ENCODE measurements at places on chromosomes 7 and 10. TPM values are rescaled to one million over a fixed set of nuclear protein-coding genes. Genes with fewer than 3 reads are reported as not detected.
A peak's percentile ranks its signal among the peaks of the same experiment; 100 is the strongest.

DNA sequence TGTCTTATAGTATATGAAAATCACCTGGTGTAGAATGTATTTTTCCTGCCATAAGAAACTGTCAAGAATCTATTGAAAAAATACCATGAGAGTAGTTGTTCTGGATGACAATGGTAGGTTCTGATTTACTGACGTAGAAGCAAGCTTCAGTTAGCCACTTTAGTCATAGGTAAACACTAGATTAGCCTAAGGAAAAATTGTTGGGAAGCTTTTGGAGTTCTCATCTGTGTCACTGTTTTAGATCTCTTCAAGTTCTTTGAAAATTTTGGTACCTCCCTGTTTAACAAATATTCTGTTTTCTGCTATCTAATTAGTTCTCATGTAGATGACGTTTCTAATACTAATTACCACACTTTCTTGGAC lies 131.8 kb downstream of the ADK start:
- H3K4me3 ChIP-seq, result no peak overlapping the region
- peaks cover 21% of the 10 kb centered on the region for H3K36me3 ChIP-seq
- no peak for DNase-seq
- no peak overlapping the region for H3K27ac ChIP-seq
- H3K27me3 ChIP-seq, result no peaks in the 10 kb centered on the region

TMEM196 gene
- not detected for total RNA-seq

DNA sequence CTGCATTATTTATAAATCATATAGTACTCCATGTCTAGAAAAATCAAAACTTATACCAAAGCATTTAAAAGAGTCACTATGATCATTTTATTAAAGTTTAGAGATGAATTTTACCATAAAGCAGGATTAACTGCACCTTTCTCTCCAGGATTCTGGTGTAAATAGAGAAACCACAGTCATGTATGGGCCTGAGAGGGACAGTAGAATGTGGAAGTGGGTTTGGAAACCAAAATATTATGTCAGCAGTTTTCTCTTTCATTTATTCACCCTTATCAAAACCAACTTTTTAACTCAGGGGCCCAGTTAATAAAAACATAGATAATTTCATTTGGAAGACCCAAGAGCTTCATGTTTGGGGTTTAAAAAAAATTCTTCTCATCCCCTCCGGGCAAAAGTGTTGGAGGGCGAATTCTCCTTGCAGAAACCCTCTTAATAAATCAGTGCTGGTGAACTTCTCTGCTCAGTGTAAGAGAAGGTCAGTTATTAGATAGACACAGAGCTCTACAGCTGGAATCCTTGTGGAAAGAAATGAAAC lies 266.2 kb downstream of the CREB5 start:
- no peaks in the 10 kb centered on the region for H3K36me3 ChIP-seq
- H3K4me1 ChIP-seq, result no peaks in the 10 kb centered on the region
- no peak overlapping the region for H3K4me3 ChIP-seq
- DNase-seq, result no peak
- no peak overlapping the region for H3K27ac ChIP-seq
- H3K27me3 ChIP-seq, result peaks cover 6% of the 10 kb centered on the region

EN2 gene
- not detected for total RNA-seq

- no peak overlapping the region for H3K27ac ChIP-seq
- H3K4me3 ChIP-seq, result no peak overlapping the region
- H3K27me3 ChIP-seq, result no peaks in the 10 kb centered on the region
- H3K4me1 ChIP-seq, result peaks cover 32% of the 10 kb centered on the region
- H3K36me3 ChIP-seq, result no peaks in the 10 kb centered on the region
- DNase-seq, result no peak
These were observed 35.4 kb downstream of the ADAP1 start for GRCh38 chr7:919114-919442.

GRCh38 chr10:6581778-6582228 lies 1.7 kb upstream of the PRKCQ start:
- DNase-seq, result peak; percentile 64
- peak overlapping the region; percentile 99 for H3K27ac ChIP-seq
- H3K4me3 ChIP-seq, result peak overlapping the region; percentile 92
- H3K4me1 ChIP-seq, result peaks cover 37% of the 10 kb centered on the region
- no peaks in the 10 kb centered on the region for H3K27me3 ChIP-seq
- H3K36me3 ChIP-seq, result peaks cover 72% of the 10 kb centered on the region

DNA sequence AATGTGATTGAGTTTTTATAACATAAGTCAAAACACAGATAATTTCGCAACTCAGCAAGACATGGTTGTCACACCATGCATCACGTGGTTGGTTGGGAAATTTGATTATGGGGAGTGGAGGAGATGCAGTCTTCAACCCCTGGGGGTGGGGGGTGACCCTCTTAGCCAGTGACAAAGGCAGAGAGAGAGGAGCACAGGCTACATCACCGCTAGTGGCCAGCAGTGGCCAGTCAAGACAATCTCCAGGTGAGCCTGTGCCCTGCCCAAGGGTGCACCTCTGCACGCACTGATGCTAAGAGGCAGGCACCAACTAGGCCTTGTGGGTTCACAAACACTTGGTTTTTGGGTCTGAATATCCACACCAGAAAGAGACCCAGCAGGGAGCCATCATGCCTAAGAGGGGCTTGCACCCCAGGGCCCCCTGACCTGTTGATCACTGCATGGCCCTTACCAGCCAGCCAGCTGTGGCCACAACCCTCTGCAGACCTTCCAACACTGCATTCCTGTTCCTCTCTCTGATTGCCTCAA lies 244.4 kb downstream of the FANK1 start:
- no peak overlapping the region for H3K27ac ChIP-seq
- DNase-seq, result no peak
- no peak overlapping the region for H3K4me3 ChIP-seq
- no peaks in the 10 kb centered on the region for H3K36me3 ChIP-seq

AGR2 gene
- not detected for total RNA-seq

TEX47 gene
- not detected for total RNA-seq

DNA sequence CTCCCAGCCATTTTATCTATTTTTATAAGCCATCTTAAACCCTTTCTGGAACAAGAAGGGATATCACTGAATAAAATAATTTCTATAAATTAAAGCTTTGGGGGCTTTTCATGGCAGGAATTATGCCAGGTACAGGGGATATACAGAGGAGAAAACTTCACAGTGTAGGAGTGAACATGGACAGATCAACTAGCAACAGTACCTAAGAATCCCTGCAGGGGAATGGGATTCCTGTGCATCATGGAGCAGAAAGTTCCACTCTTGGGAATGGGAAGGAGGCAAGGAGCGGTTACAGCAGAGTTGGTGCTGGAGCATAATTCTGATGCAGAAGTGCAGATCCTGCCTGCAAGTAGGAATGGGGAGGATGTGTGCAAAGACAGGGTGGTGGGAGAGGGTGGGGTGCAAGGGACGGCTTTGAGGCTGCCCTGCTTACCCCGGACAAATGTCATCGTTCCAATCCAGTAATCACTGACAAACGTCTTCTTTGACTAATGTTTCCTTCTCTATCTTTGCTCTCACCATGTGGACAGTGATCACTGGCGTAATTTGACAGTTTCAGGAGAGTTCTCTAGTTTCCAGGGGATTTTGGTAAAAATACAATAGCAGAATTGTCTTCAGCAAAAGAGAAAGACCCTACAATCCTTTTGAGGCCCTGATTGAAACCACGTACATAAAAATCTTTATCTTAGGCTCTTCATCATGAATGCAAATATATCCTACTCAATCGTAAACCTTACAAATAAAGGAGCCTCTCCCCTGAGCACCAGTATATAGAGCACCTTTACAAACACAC lies 196.7 kb downstream of the HECW1 start:
- no peak for DNase-seq
- H3K4me1 ChIP-seq, result peaks cover 21% of the 10 kb centered on the region
- H3K27me3 ChIP-seq, result no peaks in the 10 kb centered on the region
- H3K27ac ChIP-seq, result no peak overlapping the region
- H3K4me3 ChIP-seq, result no peak overlapping the region

- peaks cover 9% of the 10 kb centered on the region for H3K27me3 ChIP-seq
- no peak overlapping the region for H3K27ac ChIP-seq
- H3K36me3 ChIP-seq, result no peaks in the 10 kb centered on the region
- no peak for DNase-seq
These were observed 525.0 kb upstream of the NRP1 start for GRCh38 chr10:33859319-33860022.

DNA sequence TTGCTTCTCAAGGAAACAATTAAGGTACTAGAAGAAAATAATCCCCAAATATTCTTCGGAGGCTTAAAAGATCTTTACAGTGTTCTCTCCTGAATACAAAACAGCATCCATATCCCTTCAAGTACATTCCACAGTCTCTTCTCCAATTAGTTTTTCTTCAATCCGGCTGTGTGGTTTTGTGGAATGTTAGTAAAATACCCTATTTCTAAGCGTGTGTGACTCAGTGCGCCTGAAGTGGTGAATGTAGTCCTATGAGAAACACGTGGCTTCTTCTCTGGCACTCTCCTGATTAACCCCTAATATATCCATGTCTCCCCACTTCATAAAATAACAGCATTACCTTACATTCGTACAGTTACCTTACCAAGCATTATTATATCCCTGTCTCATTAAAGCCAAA lies 570.2 kb downstream of the ARL4A start:
- peaks cover 7% of the 10 kb centered on the region for H3K27me3 ChIP-seq
- no peak overlapping the region for H3K4me3 ChIP-seq
- no peaks in the 10 kb centered on the region for H3K36me3 ChIP-seq
- no peak for DNase-seq

DNA sequence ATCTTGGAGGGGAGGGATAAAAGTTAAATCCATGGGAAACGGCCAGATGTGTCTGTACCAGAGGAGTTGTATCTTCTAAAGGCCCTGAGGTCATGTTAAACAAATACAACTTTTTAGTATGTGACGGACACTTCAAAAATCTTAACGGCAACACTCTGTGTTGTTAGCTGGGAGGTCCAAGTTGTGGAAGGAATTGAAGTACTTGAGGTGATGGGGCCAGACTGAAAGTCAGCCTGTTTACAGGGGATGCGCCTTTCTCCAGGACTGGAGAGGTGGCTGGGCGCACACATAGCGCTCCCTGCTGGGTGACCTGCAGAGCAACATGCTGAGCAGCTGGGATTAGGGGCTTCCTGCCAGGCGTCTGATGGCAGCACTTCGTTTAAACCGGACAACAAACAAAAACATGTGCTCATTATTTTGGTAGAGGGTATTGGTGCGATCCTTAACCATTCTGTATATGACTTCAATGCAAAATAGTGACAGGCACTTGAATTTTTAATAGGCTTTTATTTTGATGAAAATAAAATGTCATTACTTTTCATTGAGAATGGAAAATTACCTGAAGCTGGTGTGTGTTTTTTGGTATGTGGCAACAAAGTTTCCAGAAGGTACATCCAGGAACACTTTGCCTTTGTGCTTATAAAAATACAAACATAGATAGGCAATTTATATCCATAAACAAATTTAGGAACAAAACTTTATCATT lies 198.2 kb downstream of the MLLT10 start:
- H3K4me1 ChIP-seq, result peaks cover 25% of the 10 kb centered on the region
- H3K36me3 ChIP-seq, result peaks cover 21% of the 10 kb centered on the region
- no peaks in the 10 kb centered on the region for H3K27me3 ChIP-seq
- peak; percentile 61 for DNase-seq

PHYHIPL gene
- not detected for total RNA-seq

- H3K27ac ChIP-seq, result no peak overlapping the region
- H3K27me3 ChIP-seq, result no peaks in the 10 kb centered on the region
- no peak overlapping the region for H3K4me3 ChIP-seq
- no peaks in the 10 kb centered on the region for H3K36me3 ChIP-seq
- DNase-seq, result no peak
These were observed 652.2 kb upstream of the KCND2 start for GRCh38 chr7:119620769-119621168.

PRSS58 gene
- total RNA-seq, result not detected

GRCh38 chr10:56329961-56330360 lies 31.1 kb downstream of the ZWINT start:
- H3K4me1 ChIP-seq, result no peaks in the 10 kb centered on the region
- no peaks in the 10 kb centered on the region for H3K27me3 ChIP-seq
- no peaks in the 10 kb centered on the region for H3K36me3 ChIP-seq
- no peak overlapping the region for H3K4me3 ChIP-seq
- DNase-seq, result no peak

GRCh38 chr10:72260239-72260975 lies 13.3 kb upstream of the DDIT4 start:
- H3K4me1 ChIP-seq, result peaks cover 69% of the 10 kb centered on the region
- H3K4me3 ChIP-seq, result peak overlapping the region; percentile 81
- H3K27me3 ChIP-seq, result no peaks in the 10 kb centered on the region
- peak overlapping the region; percentile 99 for H3K27ac ChIP-seq
- peak; percentile 94 for DNase-seq

NPSR1 gene
- total RNA-seq, result not detected

DNA sequence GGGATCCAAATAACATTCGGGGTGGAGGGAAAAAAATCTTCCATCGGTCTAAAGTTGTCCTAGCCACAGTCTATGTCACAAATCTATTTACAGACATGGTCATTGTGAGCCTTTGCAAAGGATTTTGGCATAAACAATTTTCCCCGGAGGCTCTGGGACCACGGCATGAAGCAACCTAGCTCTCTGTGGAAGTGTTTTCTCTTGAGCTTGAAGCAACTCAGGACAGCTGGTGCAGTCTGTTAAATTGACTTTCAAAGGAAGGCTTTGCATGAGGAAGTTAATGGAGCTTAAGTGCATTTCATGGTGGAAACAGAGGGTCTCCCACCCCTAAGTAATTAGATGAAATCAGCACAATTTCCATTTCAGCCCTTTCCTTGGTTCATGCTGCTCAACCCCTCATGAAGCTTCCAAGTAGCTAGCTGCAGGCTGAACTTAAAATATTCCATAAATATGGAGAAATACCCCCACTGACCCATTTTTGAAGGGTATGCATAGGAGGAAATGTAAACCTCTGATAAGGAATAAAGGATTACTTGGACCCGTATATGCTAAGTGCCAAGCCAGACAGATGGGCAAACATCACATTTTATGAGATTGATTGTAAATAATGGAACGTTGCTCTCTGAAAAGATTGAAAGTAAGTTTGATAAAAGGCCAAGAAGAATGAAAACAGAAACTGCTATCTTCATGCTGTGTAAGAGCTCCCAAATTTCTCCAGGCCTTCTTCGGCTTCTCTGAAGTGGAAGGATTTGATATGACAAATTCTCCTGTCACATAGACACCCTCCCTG lies 39.9 kb downstream of the CCDC3 start:
- no peak overlapping the region for H3K27ac ChIP-seq
- H3K4me3 ChIP-seq, result no peak overlapping the region
- H3K27me3 ChIP-seq, result peaks cover 6% of the 10 kb centered on the region
- H3K36me3 ChIP-seq, result no peaks in the 10 kb centered on the region
- H3K4me1 ChIP-seq, result no peaks in the 10 kb centered on the region

GSAP gene
- total RNA-seq, result 1.1 TPM

DNA sequence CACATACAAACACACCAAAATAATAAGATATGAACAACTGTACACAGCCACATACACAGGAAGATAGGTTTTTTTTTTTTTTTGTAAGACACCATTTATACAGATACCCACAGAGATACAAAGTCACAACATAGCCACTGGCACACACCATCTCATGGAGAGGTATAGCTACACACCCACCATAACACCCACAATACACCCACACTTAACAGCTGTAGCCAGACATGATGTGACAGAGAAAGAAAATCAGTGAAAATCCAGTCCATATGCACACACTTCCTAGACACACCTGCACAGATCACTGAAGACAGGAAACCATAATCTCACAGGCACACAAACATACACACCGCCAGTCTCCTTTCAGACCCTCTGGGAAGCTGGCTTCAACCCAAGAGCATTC lies 62.4 kb upstream of the PAX2 start:
- no peaks in the 10 kb centered on the region for H3K4me1 ChIP-seq
- peaks cover 63% of the 10 kb centered on the region for H3K27me3 ChIP-seq
- H3K4me3 ChIP-seq, result no peak overlapping the region
- H3K36me3 ChIP-seq, result no peaks in the 10 kb centered on the region
- H3K27ac ChIP-seq, result no peak overlapping the region

TAC1 gene
- not detected for total RNA-seq

TUBB8 gene
- not detected for total RNA-seq

GRCh38 chr7:137488038-137488437 lies 144.5 kb upstream of the PTN start:
- peaks cover 6% of the 10 kb centered on the region for H3K27me3 ChIP-seq
- no peaks in the 10 kb centered on the region for H3K4me1 ChIP-seq
- H3K4me3 ChIP-seq, result no peak overlapping the region
- H3K36me3 ChIP-seq, result no peaks in the 10 kb centered on the region

Measured in activated naive CD4-positive, alpha-beta T cell treated with anti-CD3 and anti-CD28 coated beads for 36 hours (primary cell).